ENCODE measurements at places on chromosomes 3 and 15.
A peak's percentile ranks its signal among the peaks of the same experiment; 100 is the strongest.

GRCh38 chr3:127226946-127227842 is 34.3 kb downstream of the PRR23E start:
- DNase-seq, result no peak

GRCh38 chr3:73687106-73688004 is 62.6 kb upstream of the PDZRN3 start:
- no peak for DNase-seq

GRCh38 chr3:186515125-186515524 is 29.1 kb downstream of the CRYGS start:
- no peak for DNase-seq

DNA sequence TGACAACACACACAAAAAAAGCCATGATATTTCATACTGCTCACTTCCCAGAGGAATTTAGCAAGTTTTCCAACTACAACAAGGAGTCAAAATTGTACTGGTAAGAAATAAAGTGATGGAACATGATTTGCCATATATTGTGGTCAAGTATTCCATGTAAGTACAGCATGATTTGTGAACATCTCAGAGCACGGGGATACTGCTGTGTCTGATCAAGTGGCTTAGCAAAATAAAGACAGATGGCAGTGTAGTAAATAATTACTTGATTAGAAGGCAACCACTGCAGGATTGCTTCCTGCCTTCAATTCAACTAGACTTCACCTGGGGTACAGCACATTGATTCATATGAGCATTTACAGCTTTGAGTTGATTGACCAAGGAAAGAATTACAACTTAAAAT is 51.6 kb upstream of the DUT start:
- no peak for DNase-seq

- DNase-seq, result no peak
Measured at GRCh38 chr3:195150181-195151118, 120.5 kb downstream of the XXYLT1 start.

DNA sequence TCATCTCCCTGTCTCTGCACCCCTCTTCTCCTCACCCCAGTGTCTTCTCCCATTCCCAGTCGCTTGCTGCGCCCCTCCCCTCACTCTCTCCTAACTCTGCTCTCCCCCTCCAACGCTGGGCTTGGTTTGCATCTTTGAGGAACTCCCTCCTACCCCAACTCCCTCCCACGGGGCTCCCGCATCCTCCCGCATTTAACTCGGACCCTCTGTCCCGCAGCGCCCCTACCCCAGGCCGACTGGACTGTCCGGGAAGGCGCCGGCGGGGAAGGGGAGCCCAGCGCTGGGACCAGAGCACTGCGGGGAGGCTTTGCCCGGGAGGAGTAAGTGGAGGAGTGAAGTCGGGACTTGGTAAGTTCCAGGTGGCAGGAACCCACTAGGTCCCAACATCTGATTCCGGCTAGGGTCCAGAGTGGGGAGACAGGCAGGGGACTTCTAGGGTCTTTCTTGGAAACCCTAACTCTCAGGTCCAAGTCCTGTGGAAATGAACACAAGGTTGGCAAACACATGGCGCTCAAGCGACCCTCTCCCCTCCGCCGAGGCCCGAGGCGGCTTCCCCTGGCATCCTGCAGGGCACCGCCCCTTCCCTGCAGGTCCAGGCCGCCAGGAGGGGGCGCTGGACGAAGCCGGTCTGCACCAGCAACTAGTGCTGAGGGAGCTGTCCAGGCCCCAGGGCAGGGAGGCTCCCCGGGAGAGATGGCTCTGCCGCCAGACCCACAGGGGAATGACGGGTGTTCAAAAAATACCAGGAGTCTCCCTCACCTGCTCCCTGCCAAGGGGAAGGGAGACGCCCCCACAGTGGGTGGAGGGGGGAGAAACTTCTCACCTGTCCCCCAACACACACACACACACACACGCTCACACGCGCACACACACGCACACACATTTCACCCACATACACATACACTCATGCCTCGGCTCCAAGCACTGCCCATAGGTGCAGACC is 53.2 kb downstream of the LHFPL4 start:
- peak; percentile 79 for DNase-seq

- DNase-seq, result no peak
Measured at GRCh38 chr3:188905547-188905946, 266.2 kb upstream of the TPRG1 start.

DNA sequence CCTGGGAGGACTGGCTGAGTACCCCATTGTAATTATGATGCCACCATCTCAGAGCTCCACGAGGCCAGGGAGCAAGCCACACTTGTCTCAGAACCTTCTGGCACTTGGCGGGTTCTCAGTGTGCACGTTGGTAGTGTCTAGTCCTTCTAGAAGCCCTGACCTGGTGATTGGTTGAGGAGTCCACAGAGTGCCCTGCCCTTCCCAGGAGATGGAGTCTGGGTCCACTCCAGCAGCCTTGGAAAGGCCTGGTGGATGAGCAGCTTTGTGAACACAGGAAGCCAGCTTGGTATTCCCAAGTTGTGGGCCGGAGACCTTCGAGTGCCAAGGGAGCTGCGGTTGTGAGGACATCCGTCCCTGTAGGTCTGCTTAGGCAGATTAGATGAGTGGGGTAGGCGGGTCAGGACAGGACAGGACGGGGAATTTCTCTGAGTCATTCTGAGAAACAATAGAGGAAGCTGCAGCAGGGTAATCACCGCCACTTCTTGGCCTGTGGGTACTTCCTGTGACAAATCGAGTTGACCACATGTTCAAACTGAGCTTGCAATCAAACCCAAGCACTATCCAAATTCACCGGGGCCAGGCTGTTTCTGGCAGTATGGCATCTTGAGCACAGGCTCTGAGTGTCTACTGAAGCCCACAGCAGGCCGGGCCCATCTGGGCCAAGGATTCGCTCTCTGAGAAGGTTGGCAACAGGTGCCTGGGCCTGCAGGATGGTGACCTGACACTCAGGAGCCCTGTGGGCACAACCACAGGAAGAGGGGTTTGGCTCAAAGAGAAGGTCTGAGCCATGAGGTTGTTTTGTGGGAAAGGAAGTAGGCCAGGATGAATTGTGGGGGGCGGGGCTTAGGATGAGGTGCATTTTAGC is 71.5 kb upstream of the PLXNA1 start:
- DNase-seq, result peak; percentile 70

GRCh38 chr3:69385723-69386555 is at the start of gene FRMD4B:
FRMD4B (minus strand) TSS chr3:69386088; CDS start chr3:69385989, 99 bp downstream.
- peak; percentile 36 for DNase-seq

GRCh38 chr15:82530006-82530405 is 10.3 kb downstream of the RPS17 start:
- DNase-seq, result no peak

DNA sequence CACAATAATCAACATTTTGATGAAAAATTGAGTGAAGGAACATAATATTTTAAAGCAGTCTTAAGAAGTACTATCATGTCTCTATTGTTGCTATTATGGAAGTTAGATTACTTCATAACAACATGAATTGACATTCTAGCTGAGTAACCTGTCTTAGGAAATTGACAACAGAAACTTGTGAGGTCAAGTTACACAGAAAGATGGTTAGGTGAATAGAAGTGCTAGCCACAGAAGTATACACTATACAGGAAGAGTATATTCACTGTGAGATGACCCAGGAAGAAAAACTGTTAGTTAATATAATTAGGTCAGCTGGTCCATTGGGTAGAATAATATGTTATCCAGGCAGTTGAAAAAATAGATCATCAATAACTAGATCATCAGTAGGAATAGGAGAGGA is 31.2 kb downstream of the MLF1 start:
- no peak for DNase-seq

- DNase-seq, result no peak
Measured at GRCh38 chr3:113125951-113126350, 85.4 kb upstream of the BOC start.

DNA sequence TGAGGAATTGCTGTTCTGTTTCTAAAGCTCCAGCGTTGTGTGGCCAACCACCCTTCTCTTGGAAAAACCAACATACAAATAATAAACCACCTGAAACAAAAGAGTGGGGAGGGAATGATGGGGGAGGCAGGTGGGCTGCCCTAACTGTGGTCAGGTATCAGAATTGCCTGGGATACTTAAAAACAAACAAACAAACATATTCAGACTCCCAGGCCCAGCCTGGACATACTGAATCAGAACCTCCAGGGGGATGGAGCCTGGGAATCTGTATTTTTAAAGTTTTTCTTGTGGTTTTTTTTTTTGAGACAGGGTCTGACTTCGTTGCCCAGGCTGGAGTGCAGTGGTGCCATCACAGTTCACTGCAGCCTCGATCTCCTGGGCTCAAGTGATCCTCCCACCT is 4.4 kb downstream of the SLC6A6 start:
- no peak for DNase-seq

DNA sequence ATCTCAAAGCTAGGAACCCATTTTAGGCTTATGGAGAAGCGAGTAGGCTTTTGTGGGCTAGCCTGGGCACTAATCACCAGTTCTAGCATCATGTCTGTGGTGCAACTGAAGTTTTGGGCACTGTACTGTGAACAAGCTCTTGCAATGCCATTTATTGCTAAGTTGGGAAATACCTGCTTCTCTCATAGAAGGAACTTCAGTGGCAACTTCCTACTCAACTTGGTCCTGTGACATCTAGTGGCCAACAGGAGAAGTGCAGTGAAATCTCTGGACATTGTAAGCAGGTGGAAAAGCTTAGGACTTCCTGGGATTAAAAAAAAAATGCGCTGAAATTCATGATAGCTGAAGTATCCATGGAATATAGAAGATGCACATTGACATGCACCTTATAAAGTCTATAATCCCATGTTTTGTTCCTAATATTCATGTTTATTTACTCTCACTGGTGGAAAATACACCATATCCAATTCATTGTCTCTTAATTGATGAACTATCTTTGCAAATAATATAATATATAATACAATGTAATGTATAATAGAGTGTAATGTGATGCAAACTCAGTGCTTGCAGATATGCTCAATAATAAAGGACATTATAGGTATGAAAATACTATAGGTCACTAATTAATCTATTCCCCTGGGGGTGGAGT is 6.5 kb upstream of the ALDH1A3 start:
- peak; percentile 77 for DNase-seq

- DNase-seq, result peak; percentile 63
Measured at GRCh38 chr3:196740481-196741248, 1.0 kb downstream of the PAK2 start.

DNA sequence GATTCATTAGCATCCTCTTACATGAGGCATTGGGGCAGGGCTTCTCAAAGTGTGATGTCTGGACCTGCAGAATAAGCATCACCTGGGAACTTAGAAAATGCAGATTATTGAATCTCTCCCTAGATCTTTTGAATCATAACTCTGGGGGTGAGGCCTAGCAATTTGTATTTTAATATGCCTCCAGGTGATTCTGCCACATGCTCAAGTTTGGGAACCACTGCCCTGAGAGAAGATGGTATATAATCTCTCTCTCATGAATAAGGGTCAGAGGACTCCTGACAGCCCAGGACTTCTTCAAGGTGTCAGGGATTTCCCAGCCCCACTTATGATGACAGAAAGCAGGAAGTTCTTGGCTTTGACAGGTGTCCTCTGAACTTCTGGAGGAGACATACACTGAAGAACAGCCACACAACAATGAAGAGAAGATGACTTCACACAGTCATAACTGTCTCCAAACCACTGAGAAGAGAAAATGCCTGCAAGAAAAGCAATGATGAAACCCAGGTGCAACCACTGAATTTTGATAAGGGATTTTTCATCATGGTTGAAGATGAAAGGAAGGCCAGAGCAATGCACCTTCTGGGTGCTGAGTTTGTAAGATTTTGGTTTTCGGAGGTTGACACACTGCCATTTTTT is 211.9 kb upstream of the MRPL3 start:
- DNase-seq, result no peak

- no peak for DNase-seq
Measured at GRCh38 chr3:52167240-52167639, 13.0 kb upstream of the POC1A start.

DNA sequence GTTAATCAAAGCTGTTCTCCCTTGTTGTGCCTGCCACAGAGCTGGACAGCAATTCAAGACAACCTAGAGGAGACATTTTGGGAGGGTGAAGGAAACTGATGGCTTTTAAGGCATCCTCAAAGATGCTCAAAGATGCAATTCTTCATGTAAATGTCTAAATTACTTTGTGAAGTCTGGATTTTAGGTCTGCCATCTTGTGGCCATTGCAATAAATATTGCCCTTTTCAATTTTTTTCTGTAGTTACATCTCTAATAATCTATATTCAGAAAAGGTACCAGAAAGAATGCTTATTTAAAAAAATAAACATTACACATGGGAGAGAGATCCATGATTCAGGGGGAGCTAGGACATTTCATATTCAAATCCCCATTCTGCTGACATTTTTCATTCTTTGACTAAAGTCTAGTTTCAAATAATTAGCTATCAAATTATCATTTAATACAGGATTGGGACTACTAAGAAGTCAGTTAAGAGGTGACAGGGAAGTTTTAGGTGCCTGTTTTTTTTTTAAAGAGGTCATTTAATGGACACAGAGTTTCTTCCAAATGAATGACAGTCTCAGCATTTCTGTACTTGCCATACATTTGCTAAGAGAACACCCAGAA is 259.8 kb upstream of the WNT5A start:
- DNase-seq, result peak; percentile 16

DNA sequence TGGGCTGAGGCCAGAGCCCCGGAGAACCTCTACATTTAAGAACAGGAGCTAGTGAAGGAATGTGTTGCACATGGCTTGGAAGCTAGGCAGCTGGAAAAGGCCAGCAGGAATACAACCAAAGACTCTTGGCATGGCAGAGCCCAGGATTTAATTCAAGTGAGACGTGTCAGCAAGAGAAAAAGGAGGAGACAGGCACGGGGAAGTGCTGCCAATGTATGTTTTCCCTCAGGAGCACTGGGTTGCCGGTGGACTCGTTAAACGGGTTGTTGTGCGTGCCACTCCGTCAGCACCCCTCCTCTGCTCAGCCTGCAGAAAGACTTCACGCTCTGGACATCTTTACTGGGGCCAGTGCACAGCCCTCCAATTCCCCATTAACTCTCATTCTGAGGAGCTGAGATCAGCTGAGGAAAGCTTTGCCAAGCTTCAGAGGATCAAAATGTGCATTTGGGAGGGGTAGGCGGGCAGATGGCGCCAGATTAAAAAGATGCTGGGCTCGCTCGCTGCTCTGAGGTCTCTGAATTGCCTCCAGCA is 103.7 kb downstream of the PDZRN3 start:
- DNase-seq, result no peak

DNA sequence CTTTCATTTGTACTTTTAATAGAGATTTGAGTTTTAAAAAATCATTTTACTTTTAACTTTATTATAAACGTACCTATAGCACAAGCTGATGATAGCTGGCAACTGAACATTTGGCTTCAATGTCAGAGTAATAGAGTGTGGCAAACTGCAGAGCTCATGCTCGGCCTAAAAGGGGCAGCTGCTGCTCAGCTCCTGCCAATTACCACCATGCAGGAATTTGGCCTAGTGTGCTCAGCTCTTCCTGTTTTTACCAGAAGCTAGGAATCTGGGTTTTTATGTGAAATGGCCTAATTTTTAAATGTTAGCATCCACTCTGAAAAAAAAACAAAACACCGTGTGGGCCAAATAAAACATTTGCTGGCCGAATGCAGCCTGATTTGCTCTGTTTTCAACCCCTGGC is 1.8 kb downstream of the IFT122 start:
- peak; percentile 28 for DNase-seq

Measured in ACHN (cell line).